Bronchial epithelial cell (primary cell): ENCODE measurements at places on chromosomes 7 and 10. TPM values are rescaled to one million over a fixed set of nuclear protein-coding genes. Genes with fewer than 3 reads are reported as not detected.

Gene ACADSB
- 3.4 and 5.4 TPM in 2 replicates for total RNA-seq

Gene IFIT1B
- total RNA-seq: not detected in 2 replicates

Gene RARRES2
- total RNA-seq: 1.1 TPM in 1 of 2 replicates, not detected in the other

Gene MCM10
- under 0.01 and 0.38 TPM in 2 replicates for total RNA-seq

Gene PDE6C
- total RNA-seq: not detected in 2 replicates

Gene SFTPA1
- total RNA-seq: not detected in 2 replicates
